ENCODE measurements at places on chromosomes 5 and 9. TPM values are rescaled to one million over a fixed set of nuclear protein-coding genes. Genes with fewer than 3 reads are reported as not detected.

DNA sequence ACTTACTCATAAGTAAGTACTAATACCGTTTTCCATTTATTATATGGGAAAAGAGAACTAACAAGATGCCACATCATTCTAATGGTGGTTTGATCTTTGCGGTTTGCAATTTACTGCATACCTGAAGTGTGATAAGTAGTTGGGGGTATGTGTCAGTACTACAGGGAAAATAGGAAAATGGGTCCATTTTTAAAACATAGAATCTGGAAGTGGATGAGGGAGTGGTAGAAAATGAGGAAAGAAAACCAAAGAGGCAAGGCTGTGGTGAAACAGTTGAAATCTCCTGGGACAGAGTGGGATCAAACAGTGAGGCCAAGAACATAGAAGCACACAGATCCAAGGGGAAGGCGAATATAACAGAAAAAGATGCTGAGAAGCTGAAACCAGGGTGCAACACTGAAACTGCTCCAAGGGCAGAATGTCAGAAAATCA lies 6.7 kb downstream of the ADAMTSL1 start:
- DNase-seq: no peak

DNA sequence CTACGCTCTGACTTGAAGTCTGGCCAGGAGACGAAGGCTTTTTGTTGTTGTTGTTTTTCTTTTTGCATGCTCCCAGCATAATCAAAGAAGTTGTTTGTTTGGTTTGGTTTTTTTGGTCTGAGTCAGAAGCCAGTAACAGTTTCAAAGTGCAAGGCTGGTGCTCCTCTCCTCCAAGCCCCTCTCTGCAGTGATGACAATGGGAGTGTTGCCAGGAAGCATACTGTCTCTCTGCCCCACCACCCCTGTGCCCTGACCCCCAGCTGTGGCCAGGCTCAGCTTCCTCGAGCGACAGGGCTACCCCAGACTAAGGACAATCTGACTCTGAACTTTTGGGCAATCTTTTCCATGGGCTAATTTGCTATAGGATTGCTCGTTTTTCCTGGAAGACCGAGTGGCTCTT lies 173.8 kb upstream of the PITX1 start:
- no peak for DNase-seq

DNA sequence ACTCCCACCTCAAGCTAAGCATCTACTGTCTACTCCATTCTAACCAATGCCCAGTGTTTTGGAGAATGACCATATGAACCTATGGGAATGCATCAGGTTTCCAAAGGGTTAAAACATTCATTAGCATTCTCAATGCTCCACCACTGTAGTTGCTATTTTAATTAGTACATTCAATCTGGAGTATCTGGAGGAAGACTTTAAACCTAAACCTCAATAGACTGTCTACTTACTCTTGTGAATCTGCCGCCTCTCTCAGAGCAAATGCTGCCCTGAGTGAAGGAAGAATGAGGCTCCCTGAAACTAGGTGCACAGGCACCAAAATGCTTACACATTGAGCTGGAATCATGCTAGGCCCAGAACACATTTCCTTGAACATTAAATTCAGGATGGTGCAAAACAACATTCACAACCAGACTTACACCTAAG lies 2.0 kb downstream of the ENC1 start:
- no peak for DNase-seq

DNA sequence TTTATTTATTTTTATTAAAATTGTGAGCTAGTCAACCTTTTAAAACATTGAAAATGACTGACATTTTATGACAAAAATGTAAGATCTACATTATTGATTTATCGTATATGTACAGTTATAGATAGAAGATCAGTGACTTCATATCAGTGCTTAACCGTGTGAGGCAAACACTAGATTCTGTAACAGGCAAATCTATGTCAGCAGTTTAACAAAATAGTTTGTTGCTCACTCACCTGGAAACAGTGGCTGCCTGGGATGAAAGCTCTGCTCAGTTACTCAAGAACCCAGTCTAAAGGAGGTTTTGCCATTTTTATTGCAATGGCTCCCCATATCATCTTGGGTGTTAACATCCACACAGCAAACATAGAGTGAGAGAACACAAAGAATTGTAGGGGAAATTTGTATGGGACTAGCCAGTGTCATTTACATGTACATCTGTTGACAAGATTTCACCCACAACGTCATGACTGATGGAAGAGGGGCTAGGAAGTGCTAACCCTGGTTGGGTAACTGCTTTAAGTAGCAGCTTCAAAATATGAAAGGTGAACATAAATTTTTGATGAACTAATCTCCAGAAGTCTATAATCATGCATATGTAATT lies 49.0 kb downstream of the SGCD start:
- DNase-seq: no peak

Gene SGCD
- total RNA-seq: 112 TPM

DNA sequence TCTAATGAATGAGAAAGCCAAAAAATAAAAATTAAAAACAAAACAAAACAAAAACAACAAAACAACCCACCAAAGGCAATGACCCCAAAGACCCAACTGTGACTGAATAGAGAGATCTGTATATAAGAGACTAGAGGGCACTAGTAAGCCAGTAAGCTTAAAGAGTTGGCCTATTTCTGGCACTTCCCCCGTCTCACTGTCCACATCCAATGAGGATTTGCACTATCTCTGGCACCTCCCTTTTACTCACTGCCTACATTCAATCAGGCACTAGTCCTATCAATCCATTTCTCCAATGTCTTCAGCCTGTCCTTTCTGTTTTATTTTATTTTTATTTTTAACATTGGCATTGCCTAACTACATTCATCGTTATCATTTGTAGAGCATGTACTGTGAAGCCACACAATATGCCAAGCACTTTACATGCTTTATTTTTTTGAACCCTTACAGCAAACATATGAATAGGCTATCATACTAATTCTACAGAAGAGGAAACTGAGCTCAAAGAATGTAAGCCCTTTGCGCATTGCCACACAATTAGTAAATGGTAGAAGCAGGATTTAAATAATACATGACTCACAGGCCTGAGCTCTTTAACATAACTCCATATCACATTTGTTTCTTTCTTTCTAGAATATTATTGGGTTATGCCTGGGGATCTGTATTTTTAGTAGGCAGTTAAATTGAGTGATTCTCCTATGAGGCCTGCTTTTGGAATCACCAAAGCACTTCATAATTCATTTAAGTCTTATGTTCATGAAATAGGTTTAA lies 70.0 kb downstream of the C6 start:
- DNase-seq: no peak

GRCh38 chr5:2748861-2749513 lies 2.5 kb downstream of the IRX2 start:
- DNase-seq: no peak

GRCh38 chr5:36495611-36496010 lies 110.8 kb upstream of the SLC1A3 start:
- DNase-seq: no peak

DNA sequence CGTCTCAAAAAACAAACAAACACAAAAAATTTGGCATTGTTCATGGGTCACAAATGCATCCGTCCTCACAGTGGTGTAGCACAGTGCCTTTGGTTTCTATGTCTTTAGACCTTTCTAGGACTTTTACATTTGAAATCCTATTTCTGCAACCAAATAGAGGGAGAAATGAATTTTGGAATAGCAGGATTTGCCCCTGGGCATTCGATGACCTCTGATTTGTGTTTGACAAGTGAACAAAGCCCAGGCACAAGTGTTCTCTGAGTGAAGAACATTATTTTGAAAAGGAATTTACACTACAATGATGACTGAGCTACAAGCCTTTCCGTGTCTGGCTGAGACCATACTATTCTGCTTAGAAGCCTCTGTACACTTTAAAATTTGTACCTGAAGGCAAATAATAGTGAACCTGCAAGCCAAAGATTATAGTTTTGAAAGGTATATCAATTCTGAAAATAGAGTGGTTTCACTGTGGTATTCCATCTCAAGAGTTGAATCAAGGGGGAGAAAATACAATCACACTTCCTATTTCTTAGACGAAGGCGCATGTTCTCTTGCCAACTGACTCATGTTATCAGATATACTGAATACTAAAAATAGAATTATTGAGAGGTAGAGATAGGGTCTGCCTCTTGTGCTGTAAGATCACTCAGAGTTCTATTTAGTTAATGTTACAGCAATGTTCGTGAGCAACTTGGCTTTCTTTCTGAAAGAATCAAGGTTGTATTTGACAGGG lies 297.6 kb downstream of the KDM4C start:
- no peak for DNase-seq

Gene FGF1
- total RNA-seq: 110 TPM

DNA sequence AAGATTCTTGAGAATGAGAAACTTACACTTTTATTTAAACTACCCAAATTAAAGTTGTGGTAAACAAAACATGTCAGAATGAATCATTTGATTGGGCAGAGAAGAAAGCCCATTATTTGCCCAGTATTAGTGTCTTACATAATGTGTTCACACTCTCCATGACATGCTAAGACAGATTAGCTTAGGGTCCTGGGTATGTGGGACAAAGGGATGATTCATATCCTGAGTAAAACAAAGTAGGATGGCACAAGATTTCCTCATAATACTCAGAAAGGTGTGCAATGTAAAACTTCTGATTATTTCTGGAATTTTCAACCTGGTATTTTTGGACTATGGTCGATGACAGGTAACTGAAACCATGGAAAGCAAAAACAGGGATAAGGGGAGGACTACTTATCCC lies 183.9 kb upstream of the POU5F2 start:
- no peak for DNase-seq

- no peak for DNase-seq
Observed at GRCh38 chr5:3564827-3565518, 30.7 kb upstream of the IRX1 start.

Gene IL4
- total RNA-seq: not detected

Gene SLC6A18
- not detected for total RNA-seq

GRCh38 chr5:74373076-74373475 lies 267.5 kb downstream of the ENC1 start:
- DNase-seq: no peak

DNA sequence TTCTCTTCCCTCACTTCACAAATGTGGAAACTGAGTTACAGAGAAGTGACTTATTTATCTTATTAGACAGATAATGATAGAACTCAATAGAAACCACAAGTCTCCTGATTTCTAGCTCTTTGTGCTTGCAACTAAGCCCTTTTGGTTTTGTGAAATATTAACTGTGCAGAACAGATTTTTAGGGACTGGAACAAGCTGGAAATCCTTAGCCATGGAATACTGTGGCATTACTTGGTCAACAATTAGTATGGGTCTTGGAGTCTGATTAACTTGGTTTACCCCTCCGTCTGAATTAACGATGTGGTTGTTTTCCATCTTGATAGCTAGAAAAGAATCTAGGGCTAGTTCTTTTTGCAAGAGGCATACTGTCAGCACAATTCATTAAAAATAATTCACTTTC lies 584 bp upstream of the KLF9 start:
- no peak for DNase-seq

DNA sequence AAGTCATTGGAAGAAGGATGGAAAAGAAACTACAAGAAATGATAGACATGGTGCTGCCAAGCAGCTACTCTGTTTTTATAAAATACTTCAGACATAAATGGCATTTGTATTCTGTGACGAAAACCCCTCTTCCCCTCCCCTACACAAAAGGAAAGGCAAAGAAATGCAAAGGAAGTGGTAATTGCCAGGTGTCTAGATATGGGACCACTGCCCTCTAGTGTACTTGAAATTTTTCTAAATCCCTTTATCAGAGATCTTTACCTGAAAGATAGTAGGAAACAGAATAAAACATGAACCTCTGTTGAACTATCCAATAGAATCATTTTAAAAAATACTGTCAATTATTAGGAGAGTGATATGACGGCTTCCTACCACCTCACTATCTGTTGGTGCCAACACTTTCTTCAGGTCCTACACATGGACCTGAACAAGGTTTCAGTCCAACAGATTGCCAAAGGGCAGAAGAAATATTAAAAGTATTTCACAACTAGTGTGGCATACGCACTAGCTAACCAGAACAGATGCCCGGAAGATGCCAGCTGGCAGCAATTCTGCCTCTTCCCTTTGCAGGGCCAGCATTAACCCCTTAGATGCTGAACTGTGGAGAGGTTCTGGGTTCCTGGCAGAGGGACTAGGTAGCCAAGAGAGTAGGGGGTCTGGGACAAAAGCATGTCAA lies 104.1 kb downstream of the TSSK1B start:
- peak; percentile 31 for DNase-seq

DNA sequence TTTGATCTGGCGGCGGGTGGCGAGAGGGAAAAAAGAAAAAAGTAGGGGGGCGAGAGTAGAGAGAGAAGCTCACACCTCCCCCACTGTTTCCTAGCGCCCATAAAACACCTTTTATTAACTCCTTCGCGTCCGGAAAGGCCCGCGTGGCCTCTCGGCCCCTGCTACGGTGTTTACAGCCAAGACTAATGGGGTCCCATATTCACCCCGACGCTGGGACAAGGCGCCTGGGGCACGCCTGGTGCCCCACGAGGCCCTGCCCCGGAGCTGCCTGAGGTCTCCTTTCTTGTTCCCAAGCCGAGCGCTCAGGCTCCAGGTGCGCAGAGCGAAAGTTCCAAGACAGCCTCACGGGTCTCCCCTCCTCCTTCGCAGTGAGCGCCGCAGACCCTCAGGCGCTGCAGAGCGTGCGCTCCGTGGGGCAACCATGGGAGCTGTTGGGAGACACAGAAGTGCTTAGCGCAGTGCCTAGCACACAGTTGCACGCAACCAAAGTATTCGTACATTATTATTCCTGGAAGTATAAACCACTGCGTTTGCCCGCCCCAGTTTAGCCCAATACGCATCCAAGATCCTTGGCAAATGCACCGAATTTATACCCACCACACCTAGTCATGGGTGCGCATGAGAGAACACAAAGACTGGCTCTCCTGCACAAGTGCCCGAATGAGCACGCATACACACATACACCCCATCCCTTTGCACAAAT lies 4.3 kb downstream of the HAND1 start:
- DNase-seq: no peak

Gene ENTREP1
- total RNA-seq: 28.0 TPM

GRCh38 chr5:50888751-50889150 lies 222.3 kb downstream of the PARP8 start:
- no peak for DNase-seq

Gene GKAP1
- 19.8 TPM for total RNA-seq

Gene IL3
- not detected for total RNA-seq

DNA sequence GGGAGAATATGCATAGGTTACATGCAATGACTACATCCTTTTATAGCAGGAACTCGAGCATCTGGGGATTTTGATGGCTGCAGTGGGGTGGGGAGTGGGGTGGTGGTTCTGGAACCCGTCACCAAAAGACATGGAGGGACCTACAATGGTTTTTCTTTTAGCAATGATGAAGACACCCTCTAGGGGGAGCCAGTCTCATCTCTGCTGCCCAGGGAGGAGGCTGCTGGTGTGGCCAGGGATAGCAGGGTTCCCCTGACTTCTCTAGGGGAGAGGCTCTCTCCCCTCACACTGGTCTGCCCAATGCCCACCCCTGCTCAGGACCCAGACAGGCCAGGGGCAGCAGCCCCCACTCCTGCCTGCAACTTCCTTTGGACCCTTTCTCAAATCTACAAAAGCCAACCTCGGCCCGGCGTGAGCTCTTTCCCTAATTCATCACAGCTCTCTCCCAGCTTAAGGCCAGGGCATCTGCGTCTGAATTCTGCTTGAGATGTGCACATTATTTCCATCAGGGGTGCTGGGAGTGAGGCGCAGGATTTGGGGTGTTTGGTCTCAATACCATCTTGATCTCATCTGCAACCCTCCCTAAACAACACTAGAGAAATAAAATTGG lies 73.6 kb upstream of the RETREG1 start:
- no peak for DNase-seq

Gene TAF11L5
- not detected for total RNA-seq

Measured in heart right ventricle (tissue), 16 donors.